Fibroblast of skin of abdomen (primary cell): ENCODE measurements at places on chromosomes 6 and 20.
A peak's percentile ranks its signal among the peaks of the same experiment; 100 is the strongest.

GRCh38 chr6:106612671-106613416 lies 16.5 kb downstream of the RTN4IP1 start:
- DNase-seq = no peak

- DNase-seq = no peak
Measured at GRCh38 chr6:4287811-4288244, 152.5 kb upstream of the ECI2 start.

GRCh38 chr6:26156850-26157250 lies 69.6 kb downstream of the HFE start:
- peak; percentile 59 for DNase-seq

- no peak for DNase-seq
Measured at GRCh38 chr6:43009124-43009523, 4.6 kb downstream of the MEA1 start.

- no peak for DNase-seq
Measured at GRCh38 chr20:8356806-8357205, 224.7 kb downstream of the PLCB1 start.
